Aorta (tissue), 5 donors: ENCODE measurements at places on chromosomes 5 and 9. TPM values are rescaled to one million over a fixed set of nuclear protein-coding genes. Genes with fewer than 3 reads are reported as not detected.

- peak within 1 kb of the TSS; percentile 98 for H3K27ac ChIP-seq
- H3K4me3 ChIP-seq, result peak within 1 kb of the TSS; percentile 95
- no peaks in the 10 kb centered on the region for H3K27me3 ChIP-seq
- no peaks in the 10 kb centered on the region for H3K4me1 ChIP-seq
- no peaks in the 10 kb centered on the region for H3K36me3 ChIP-seq
Measured at GRCh38 chr5:65926276-65926783, at the start of gene ERBIN. Gene ERBIN, plus strand, starts transcription at chr5:65926575. Its CDS starts 66,144 bp downstream, at chr5:65992719.

- H3K27ac ChIP-seq, result no peak overlapping the region
- no peak overlapping the region for H3K4me3 ChIP-seq
- peaks cover 8% of the 10 kb centered on the region for H3K4me1 ChIP-seq
- no peaks in the 10 kb centered on the region for H3K27me3 ChIP-seq
- H3K36me3 ChIP-seq, result peaks cover 7% of the 10 kb centered on the region
Measured at GRCh38 chr9:4689687-4690104, 10.3 kb downstream of the CDC37L1 start.

The MED27 gene
- total RNA-seq, result 16.8 TPM

GRCh38 chr9:126205845-126206498 is 120.7 kb upstream of the MVB12B start:
- H3K4me1 ChIP-seq, result no peaks in the 10 kb centered on the region
- no peaks in the 10 kb centered on the region for H3K27me3 ChIP-seq
- H3K36me3 ChIP-seq, result no peaks in the 10 kb centered on the region
- DNase-seq, result no peak

GRCh38 chr5:142215915-142216681 is 107.5 kb downstream of the NDFIP1 start:
- peaks cover 4% of the 10 kb centered on the region for H3K4me1 ChIP-seq
- DNase-seq, result peak; percentile 88
- H3K36me3 ChIP-seq, result no peaks in the 10 kb centered on the region
- H3K27me3 ChIP-seq, result no peaks in the 10 kb centered on the region

GRCh38 chr9:133610845-133611244 is 1.7 kb upstream of the FAM163B start:
- DNase-seq, result no peak
- H3K27ac ChIP-seq, result no peak overlapping the region
- no peaks in the 10 kb centered on the region for H3K4me1 ChIP-seq
- no peaks in the 10 kb centered on the region for H3K27me3 ChIP-seq
- no peak overlapping the region for H3K4me3 ChIP-seq

- no peaks in the 10 kb centered on the region for H3K27me3 ChIP-seq
- no peak overlapping the region for H3K4me3 ChIP-seq
- no peak overlapping the region for H3K27ac ChIP-seq
- H3K36me3 ChIP-seq, result no peaks in the 10 kb centered on the region
- H3K4me1 ChIP-seq, result no peaks in the 10 kb centered on the region
- no peak for DNase-seq
Measured at GRCh38 chr9:91647371-91647770, 223.7 kb upstream of the NFIL3 start.

GRCh38 chr5:73459366-73459765 is 10.8 kb upstream of the FOXD1 start:
- H3K4me3 ChIP-seq, result no peak overlapping the region
- no peak overlapping the region for H3K27ac ChIP-seq
- no peak for DNase-seq
- no peaks in the 10 kb centered on the region for H3K36me3 ChIP-seq
- no peaks in the 10 kb centered on the region for H3K4me1 ChIP-seq

GRCh38 chr5:97554977-97555643 is 372.1 kb upstream of the RIOK2 start:
- DNase-seq, result no peak
- no peaks in the 10 kb centered on the region for H3K36me3 ChIP-seq
- no peaks in the 10 kb centered on the region for H3K4me1 ChIP-seq
- no peaks in the 10 kb centered on the region for H3K27me3 ChIP-seq

DNA sequence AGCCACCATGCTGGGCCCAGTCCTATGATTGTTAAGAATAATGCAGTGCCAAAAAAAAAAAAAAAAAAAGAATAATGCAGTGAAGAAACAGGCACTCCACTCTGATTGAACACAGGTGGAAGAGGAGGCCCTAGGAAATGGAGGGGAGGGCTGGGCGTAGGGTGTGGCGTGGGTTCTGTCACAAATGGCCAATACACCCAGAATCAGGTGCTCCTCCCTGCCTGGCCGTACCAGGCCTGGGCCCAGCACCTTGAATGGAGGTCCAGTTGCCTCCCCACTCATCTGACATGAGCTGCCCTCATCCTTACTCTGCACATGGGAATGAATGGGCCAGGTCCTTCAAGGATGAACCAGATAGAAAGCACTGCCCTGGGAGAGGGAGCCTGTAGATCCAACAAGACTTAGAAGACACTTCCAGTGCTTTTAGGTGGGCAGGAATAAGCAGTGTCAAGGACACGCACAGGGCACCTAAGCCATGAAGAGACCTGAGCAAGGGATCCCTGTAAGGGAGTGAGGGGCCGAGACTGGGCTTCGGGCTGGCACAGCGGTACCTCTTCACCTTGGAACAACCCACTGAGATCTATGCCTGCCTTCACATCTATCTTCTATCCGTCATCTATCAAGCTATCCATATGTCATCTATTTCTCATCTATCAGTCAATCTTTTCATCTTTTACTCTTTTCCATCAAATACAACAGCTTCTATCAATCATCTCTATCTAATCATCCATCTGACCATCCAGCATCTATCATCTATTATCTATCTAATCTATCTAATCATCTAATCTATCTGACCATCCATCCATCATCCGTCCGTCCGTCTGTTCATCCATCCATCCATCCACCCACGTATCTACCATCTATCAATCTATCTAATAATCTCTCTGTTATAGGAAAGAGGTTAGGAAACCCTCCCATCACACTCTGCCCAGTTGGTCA is 15.9 kb downstream of the NINJ1 start:
- H3K36me3 ChIP-seq, result peaks cover 4% of the 10 kb centered on the region
- no peaks in the 10 kb centered on the region for H3K27me3 ChIP-seq
- no peak overlapping the region for H3K4me3 ChIP-seq
- no peak overlapping the region for H3K27ac ChIP-seq
